ENCODE measurements at places on chromosomes 12 and 14.

- DNase-seq: peak; percentile 85
Observed at GRCh38 chr12:38904537-38905479, 583 bp downstream of the CPNE8 start.

GRCh38 chr12:104966677-104967076 is 8.6 kb upstream of the SLC41A2 start:
- DNase-seq: no peak

- peak; percentile 42 for DNase-seq
Observed at GRCh38 chr12:67804168-67804567, 155.6 kb downstream of the DYRK2 start.

- no peak for DNase-seq
Observed at GRCh38 chr12:18684430-18684829, 53.4 kb downstream of the PLCZ1 start.

- DNase-seq: peak; percentile 25
Observed at GRCh38 chr12:58757422-58757821, 162.9 kb downstream of the LRIG3 start.

GRCh38 chr12:27548301-27549199 is 24.5 kb downstream of the PPFIBP1 start:
- DNase-seq: no peak

DNA sequence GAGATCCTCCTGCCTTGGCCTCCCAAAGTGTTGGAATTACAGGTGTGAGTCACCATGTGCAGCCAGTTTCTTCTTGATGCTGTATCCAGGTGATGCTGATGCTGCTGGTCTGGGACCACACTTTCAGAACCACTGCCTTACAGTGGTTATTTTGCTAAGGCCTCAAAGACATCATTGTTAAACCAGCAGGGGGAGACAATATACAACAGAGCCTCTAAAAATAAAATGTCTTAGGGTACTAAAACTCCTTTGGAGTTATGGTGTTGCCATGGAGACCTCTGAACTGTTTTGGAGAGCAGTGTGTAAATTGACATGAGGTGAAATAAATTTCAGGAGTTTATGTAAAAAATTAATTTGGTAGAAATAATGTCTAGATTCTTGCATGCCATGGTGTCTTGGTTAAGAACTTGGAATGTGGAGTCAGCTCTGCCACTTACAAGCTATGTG is 1.1 kb upstream of the ARG2 start:
- DNase-seq: peak; percentile 64

GRCh38 chr14:42732005-42732404 is 1125.3 kb downstream of the LRFN5 start:
- DNase-seq: no peak

- no peak for DNase-seq
Observed at GRCh38 chr12:88529531-88530488, 50.5 kb downstream of the KITLG start.

GRCh38 chr12:56040963-56041551 is 661 bp upstream of the RPS26 start:
- DNase-seq: no peak

- no peak for DNase-seq
Observed at GRCh38 chr12:3520711-3521110, 29.7 kb downstream of the PRMT8 start.

Data from RPMI8226 (cell line).